ENCODE measurements at places on chromosomes 3 and 15.
A peak's percentile ranks its signal among the peaks of the same experiment; 100 is the strongest.

DNA sequence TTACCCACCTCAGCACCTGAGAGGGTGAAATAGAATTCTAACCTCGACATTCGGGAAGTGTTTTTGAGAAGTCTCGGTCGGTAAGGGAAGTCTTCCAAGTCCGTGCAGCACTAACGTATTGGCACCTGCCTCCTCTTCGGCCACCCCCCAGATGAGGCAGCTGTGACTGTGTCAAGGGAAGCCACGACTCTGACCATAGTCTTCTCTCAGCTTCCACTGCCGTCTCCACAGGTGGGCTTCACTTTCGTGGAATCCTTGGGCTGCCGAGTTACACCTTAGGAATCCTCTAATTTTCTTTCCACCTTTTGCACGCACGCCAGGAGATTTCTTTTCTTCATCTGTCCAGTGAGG, 775 bp downstream of the CCNDBP1 start:
- no peak for DNase-seq

DNA sequence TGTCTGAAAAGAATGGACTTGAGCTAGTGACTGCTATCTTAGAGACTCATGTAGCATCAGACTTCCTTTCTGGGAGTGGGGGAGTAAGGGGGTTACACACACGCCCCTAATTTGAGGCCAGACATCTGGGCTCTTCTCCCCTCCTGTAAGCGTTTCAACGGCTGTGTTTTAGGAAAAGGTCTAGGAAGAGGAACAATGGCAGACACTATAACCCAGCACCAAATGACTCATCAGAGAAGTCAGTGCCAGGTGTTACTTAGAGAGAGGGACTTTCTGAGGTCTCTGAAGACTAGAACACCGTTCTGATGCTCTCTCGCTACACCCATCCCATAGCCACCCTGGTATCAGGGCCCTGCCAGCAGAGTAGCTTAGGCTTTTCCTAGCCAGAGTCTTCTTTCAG, 65.5 kb downstream of the SSUH2 start:
- DNase-seq = no peak

- no peak for DNase-seq
These were observed 317.3 kb downstream of the FGF12 start for GRCh38 chr3:192409838-192410683.

DNA sequence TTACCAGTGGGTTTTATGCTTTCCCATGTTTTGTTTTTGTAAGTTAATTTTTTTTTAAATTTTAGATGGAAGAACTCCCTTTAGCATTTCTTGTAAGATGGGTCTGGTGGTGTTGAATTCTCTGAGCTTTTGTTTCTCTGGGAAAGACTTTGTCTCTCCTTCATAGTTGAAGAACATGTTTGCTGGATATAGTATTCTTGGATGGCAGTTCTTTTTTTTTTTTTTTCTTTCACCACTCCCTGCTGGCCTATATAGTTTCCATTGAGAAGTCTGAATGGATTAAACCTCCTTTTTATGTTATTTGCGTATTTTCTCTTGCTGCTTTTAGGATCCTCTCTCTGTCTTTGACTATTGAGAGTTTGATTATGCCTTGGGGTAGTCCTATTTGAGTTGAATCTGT, 18.1 kb downstream of the STXBP5L start:
- DNase-seq = no peak

- DNase-seq = no peak
These were observed 489.4 kb upstream of the IL12A start for GRCh38 chr3:159499031-159499793.

GRCh38 chr15:101206176-101206591, 45.7 kb downstream of the CHSY1 start:
- peak; percentile 87 for DNase-seq

DNA sequence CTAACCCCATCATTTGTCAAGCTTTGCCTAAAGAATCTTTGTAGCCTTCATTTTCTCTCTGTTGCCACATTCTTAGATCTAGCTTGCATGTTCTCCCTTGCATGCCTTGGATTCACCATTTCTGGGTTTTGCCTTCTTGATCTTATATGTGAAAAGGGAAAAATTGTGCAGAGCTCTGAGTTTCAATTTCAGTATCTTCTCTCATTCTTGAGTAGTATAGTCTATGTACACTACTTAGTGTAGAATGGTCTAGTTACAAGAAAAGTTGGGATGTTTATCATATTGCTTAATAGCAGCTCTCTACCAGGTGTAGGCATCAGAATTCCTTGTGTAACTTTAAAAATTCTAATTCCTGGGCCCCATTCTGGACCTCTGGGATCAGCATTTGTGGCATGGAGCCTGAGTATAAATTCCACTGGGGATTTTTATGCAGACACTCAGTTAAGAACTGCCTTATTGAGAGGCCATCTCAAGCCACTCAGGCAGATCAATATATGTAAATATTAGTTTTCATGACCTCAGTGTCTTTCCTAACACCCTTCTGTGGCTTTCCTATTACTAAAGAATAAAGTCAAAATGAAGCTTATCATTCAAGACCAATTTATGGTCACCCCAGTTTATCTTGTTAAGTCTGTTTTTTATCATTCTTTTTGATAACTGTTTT, 23.4 kb downstream of the GTF2E1 start:
- no peak for DNase-seq

GRCh38 chr3:42701371-42702065, 1.1 kb downstream of the HHATL start:
- peak; percentile 80 for DNase-seq

DNA sequence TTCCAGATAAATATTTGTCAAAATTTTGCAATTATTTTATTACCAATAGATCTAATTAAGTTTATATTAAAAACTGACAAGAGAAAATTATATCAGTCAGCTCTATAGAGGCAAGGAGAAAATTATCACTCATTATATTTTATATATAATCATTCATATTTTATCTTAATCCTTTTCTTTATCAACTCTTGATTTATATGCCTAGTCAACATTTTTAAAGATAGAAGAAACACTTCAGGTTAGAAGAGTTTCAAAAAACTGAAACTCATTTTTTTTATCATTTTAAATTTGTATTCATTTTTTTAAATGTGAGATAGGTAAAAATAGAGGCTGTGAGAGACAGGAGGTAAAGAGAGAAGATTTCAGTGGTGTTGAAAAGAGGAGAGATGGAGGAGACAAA, 217.3 kb upstream of the P2RY1 start:
- DNase-seq = no peak

DNA sequence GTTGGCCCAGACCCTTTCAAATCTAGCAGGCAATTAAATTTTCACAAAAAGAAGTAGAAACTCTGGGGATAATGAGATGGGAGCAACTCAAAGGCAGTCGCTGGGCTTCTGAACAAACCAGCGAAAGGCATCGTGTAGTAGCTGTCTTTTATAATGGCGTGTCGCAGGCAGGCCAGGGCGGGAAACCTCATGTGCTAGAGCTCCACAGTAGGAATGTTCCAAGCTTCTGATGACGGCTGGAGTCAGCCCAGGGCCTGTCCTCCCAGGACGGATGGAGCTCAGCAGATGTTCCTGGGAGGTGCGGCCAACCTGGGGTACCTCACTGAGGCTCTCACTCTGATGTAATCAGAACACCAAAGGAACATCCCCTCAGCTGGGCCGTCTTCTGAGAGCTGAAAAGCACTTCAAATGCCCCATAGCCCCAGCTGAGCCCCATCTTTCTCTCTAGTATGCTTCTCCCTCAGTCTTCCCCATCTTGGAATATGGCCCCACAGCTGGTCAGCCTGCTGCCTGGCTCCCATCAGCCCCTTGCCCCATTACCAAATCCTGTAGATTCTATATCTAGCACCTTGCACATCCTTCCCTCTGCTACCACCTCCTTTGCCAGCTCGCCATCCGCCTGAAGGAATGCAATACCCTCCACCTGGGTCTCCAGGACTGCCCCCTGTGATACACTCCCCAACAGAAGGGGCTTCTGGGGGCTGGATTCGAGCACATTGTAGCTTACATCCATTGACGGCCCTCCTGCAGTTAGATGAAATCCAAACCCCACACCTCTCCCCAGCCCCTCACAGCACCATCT, 54.9 kb upstream of the ATP2B2 start:
- DNase-seq = peak; percentile 45

DNA sequence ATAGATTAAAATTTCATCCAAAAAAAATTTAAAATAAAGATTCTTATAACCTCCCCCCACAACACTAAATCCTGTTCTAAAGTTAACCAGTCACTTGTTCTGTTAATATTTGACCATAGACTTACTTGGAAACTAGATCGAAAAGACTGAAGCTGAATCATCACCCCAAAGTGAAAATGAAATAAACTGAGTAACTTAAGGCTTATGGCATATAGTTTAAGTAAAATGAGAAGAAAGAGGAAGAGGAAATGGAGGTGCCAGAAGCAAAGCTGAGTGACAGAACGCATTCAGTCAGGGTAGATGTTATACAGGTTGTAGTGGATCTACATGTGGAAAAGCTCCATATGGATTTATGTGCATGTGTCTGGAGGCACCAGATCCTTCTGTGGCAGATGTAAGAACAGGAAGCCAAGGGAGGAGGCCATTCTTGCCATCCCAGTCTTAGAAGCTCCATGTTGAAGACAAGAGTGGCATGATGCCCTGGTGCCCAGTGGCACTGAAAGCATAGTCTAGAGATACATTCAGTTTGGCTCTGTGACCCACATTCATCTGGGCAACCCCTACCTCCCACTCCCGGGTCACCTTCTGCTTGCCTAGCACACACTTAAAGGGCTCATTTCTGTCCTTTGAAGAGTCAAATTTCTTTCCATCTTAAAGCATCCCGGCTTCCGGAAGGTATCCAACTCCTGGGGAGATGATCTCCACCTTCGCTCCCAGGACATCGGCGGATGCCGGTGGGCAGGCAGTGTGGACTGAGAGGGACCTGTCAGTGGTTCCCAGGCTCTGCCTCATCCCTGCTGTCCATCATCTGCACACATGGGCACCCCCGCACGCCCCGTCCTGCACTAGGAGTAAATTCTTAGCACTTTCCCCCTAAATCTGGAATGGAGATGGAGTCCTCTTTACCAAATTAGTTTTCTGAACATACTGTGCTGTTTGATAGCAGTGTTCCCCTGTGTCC, 90.8 kb downstream of the NEO1 start:
- DNase-seq = peak; percentile 60

DNA sequence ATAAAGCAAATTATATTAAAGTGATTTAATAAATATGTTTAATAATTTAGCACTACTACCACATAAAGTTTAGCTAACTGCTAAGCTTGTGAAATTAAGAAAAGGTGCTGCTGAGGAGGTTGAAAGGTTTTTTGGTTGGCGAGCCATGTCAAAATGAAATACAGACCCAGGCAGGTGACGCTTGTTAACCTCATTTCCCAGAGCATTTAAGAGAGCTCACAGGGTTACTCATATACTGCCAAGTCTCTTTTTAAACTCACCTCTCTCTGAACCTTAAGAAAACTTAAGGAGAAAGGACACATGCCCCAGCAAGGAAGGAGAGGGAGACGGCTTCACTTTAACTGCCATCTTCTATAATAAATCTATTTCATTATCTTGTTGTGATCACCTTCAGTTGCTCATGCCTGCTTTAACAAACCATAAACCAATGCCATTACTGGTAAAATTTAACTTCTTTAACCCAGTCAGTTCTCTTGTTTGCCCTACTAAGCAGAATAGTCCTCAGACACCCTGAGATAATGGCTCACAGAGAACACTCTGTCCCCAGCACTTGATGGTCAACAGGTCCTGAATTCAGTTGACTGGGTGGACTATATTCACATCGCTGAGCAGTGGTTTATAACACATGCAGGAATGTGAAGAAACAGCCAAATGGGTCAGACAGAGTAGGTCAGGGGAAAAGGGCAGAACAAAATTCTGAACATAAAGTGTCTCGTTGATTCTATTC, 540.1 kb downstream of the UNC13C start:
- no peak for DNase-seq

DNA sequence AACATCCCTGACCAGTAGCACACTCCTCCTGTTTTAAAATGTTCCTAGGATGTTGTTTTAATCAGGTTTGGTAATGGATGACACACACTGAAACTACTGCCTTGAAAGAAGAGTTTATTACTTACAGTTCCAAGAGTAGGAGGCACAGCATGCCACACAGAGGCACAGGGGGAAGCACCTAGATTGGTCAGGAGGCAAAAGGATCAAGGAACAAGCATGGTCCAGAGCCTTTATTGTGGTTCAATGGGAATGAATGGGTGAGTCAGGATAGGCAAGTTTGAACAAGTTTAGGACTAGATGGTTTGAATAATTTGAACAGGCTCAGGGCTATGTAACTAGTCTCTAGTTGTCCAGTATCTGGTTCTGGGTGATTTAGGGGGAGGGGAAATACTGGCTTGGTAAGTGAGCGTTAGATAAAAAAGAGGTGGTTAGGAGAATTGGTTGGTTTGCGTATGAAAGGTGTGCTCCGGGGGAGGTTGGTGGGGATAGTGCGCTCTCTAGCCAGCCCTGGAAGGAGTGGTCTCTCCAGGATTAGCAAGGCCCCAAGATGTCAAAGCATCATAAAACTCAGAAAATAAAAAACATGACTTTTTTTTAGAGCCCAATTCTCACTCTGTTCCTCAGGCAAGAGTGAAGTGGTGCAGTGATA, 35.1 kb downstream of the TMOD3 start:
- DNase-seq = no peak

GRCh38 chr15:83899670-83900069, 245.7 kb downstream of the ADAMTSL3 start:
- DNase-seq = no peak

DNA sequence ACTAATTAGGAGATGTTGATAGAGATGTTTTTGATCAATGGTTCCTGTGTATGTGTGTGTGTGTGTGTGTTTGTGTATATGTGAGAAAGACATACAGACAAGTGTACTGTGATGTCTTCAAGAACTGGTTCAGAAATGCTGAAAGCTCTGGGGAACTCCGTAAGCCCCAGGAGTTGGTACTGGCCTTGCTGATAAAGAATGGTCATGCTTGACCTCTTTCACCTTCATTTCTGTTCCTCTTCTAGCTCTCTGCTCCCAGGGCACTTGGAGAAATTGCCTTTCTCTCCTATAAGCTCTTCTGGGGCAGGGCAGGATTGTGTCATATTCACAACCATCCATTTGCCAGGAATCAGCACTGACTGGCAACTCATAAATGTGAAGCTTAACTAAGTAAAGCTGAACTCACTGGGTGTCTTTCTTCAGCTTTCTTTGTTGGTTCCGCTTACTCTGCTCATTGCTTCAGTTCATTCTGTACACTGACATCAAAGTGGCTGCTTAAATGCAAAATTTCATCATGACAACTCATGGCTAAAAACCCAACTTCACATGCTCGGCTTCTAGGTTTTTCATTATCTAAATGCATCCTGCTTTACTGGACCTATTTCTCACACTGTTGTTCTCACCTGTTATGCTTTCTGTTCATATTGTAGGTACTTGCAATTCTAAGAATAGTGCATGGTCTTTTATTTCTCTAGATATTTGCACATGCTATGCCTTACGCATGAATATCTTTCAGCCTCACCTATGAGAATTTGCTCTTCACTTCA, 162.1 kb upstream of the LYSMD4 start:
- DNase-seq = no peak

GRCh38 chr3:110296885-110297284, 774.7 kb upstream of the NECTIN3 start:
- no peak for DNase-seq

GRCh38 chr3:149004622-149005021, 13.3 kb downstream of the GYG1 start:
- DNase-seq = no peak
